ENCODE measurements at places on chromosomes 12 and 14.
A peak's percentile ranks its signal among the peaks of the same experiment; 100 is the strongest.

GRCh38 chr12:13592063-13592942 is 389.1 kb downstream of the GRIN2B start:
- DNase-seq = no peak

- DNase-seq = peak; percentile 4
Observed at GRCh38 chr12:101021911-101022388, 188.1 kb downstream of the SLC5A8 start.

DNA sequence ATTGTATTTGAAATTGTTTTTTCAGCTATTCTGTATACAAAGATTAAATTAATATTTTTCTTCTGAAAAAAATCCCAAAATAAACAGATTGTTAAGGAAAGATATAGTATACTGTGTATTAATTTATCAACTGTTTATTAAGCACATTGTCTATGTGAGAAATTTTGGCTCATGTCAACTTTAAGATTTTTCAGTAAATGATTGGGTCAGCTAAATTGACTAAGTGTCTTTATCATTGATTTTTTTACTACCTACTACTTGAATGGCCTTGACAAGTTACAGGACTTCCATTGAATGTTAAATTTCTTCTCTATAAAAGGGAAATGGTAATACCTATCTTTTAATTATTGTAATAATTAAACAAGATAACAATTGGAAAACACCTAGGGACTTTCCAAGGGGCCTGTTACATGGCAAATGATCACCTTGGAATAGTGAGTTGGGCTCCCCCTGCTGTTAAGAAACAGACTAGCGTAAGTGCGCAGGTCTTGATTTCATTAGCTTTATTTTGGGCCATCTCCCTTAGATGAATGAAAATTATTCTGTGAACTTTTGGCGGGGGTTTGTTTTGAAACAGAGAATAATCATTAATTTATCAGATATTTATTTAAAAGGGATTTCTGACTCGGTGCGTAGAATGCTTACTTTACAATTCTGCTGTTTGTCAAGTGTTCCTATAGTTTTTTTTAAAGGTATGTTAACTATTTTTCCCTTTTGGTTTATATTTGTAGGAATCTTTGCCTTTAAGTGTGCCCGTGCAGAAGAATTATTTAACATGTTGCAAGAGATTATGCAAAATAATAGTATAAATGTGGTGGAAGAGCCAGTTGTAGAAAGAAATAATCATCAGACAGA is 14.5 kb upstream of the CCT2 start:
- no peak for DNase-seq

- no peak for DNase-seq
Observed at GRCh38 chr12:25653487-25654175, 100.5 kb upstream of the LMNTD1 start.

GRCh38 chr12:42957136-42957535 is 367.6 kb upstream of the PRICKLE1 start:
- no peak for DNase-seq

DNA sequence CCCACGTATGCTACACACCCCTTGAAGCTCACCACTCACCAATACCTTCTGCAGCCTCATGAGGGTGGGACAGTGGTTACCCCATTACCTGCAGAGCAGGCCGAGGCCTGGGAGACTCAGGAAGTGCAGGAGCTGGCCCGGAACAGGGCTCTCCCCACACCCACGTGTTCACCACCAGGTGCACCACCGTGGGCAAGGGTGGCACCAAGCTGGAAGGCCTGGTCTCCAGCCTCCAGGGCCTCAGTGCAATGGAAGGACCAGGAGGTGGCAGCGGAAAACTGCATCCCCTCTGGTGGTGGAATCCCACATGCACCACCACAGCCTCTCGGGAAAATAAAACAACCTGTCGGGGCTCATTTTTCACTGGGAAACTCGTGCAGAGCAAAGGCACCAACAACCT is 36.4 kb downstream of the ITPK1 start:
- DNase-seq = no peak

GRCh38 chr14:63938198-63939005 is 85.6 kb downstream of the SYNE2 start:
- DNase-seq = no peak
